ENCODE measurements at places on chromosomes 4 and X.

DNA sequence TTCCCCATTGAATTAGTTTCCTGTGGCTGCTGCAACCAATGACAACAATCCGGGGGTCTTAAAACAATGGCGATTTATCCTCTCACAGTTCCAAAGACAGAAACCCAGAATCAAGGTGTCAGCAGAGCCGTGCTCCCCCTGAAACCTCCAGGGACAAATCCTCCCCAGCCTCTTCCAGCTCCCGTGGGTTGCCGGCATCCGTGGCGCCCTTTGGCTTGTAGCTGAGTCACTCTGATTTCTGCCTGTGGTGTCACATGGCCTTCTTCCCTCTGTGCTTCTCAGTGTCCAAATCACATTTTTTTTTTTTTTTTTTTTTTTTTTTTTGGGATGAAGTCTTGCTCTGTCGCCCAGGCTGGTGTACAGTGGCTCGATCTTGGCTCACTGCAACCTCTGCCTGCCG lies 64.5 kb upstream of the STX18 start:
- DNase-seq = no peak

GRCh38 chr4:4899202-4899925 lies 39.9 kb downstream of the MSX1 start:
- DNase-seq = no peak

DNA sequence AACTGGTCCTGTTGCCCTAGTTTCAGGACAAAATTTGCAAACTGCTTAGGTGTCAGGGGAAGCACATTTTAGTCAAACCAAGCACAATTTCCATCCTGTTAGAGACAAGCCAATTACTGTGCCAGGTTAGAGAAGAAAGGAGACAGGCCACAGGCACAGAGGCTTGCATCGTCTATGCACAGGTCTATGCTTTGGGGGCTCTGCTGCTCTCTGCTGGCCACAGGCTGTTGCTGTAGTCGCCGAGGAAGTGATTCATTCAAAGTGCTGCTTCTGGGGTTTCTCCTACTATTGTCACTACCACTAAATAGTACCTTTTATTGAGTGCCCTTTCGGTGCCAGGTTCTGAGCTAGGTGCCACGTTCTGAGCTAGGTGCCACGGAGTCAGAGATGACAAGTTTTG lies 45.5 kb downstream of the VGLL1 start:
- DNase-seq = peak; percentile 60

GRCh38 chr4:70722199-70722791 lies 531 bp downstream of the RUFY3 start:
- no peak for DNase-seq

- peak; percentile 44 for DNase-seq
These were observed 44.2 kb upstream of the RHOH start for GRCh38 chr4:40152637-40153036.

- no peak for DNase-seq
These were observed 122.9 kb downstream of the LDB2 start for GRCh38 chr4:16775411-16776154.

DNA sequence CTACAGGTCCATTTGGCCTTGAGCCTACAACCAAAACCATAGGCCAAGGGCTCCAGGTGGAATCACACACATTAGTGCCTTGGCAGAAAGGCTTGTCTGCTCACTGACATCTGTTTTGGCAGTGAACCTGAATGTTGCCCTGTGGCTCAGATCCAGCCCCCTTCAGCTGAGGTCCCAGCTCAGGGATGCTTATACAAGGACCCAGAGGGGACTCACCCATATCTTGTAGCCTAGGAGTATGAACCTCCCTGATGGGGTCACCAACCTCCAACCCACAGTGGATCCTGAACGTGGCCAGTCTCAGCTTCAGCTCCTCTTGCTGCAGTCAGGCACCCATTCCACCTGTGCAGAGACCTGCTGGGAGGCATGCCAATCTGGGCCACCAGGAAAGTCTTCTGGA lies 50.8 kb upstream of the HMX1 start:
- no peak for DNase-seq

- no peak for DNase-seq
These were observed 168.0 kb downstream of the COX18 start for GRCh38 chr4:72901553-72901952.

Measured in CD8-positive, alpha-beta T cell (primary cell).